ENCODE measurements at places on chromosomes 5 and 9. TPM values are rescaled to one million over a fixed set of nuclear protein-coding genes. Genes with fewer than 3 reads are reported as not detected.

- peaks cover 50% of the 10 kb centered on the region for H3K27me3 ChIP-seq
- H3K4me1 ChIP-seq: no peaks in the 10 kb centered on the region
- H3K36me3 ChIP-seq: no peaks in the 10 kb centered on the region
- no peak overlapping the region for H3K4me3 ChIP-seq
- no peak for DNase-seq
These were observed 50.1 kb downstream of the SLC6A3 start for GRCh38 chr5:1394881-1395860.

DNA sequence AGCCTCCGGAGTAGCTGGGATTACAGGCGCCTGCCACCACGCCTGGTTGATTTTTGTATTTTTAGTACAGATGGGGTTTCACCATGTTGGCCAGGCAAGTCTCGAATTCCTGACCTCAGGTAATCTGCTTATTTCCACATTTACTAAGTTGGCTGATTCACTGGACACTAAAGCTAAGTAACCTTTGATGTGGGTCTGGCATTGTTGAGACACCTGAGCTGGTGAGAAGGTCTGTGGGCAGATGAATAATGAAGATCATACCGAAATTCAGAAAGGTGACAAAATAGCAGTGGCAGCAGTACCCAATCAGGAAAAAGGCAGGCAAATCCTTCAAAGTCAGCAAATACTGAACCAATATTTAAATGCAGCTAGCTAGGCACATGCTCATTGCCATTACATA is 210.6 kb upstream of the ZNF608 start:
- H3K27me3 ChIP-seq: no peaks in the 10 kb centered on the region
- no peaks in the 10 kb centered on the region for H3K4me1 ChIP-seq
- no peak for DNase-seq
- no peaks in the 10 kb centered on the region for H3K36me3 ChIP-seq
- no peak overlapping the region for H3K27ac ChIP-seq

DNA sequence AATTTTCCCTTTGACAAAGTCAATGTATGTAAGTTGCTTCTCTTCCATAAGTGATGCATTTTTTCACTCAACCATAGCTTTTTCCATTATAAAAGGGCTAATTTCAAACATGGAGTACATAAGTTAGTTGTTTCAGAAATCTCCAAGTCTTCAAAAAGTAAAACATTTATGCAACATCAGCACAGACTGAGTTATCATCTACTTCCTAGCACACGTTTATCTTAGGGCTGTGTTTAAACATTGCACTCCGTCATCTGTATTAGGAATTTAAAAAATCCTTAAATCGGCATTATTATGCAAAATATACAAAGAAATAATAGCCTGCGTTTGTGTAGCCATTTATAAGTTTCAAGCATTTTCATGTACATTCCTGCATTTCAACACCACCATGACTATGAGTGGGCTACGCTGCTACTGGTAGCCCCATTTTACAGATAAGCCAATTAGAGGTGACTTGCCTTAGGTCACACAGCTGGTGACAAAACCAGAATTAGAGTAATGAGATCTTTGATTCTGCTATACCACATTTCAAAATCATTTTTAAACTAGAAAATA is 43.4 kb downstream of the PTPN3 start:
- H3K27me3 ChIP-seq: peaks cover 3% of the 10 kb centered on the region
- no peak for DNase-seq
- H3K36me3 ChIP-seq: peaks cover 2% of the 10 kb centered on the region

INSL4 gene
- total RNA-seq: not detected

ELL2 gene
- total RNA-seq: 124 TPM

All from progenitor cell of endocrine pancreas (in vitro differentiated cells).